Omental fat pad (tissue), 4 donors: ENCODE measurements at places on chromosomes 2 and 18. TPM values are rescaled to one million over a fixed set of nuclear protein-coding genes. Genes with fewer than 3 reads are reported as not detected.

DNA sequence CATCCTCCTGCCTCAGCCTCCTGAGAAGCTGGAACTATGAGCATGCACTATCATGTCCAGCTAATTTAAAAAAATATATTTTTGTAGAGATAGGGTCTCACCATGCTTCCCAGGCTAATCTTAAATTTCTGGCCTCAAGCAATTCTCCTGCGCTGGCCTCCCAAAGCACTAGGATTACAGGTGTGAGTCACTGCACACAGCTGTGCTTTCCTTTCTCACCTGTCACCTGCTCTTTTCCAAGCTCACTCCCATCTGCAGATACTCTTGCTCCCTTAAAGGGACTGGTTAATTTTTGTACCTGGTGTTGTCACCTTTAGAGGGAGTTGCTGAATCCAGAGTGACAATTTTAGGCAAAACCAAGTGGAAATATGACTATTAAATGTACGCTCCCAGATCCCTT is 178.2 kb downstream of the LOXHD1 start:
- no peak for DNase-seq

Gene ZNF804A
- total RNA-seq = not detected

DNA sequence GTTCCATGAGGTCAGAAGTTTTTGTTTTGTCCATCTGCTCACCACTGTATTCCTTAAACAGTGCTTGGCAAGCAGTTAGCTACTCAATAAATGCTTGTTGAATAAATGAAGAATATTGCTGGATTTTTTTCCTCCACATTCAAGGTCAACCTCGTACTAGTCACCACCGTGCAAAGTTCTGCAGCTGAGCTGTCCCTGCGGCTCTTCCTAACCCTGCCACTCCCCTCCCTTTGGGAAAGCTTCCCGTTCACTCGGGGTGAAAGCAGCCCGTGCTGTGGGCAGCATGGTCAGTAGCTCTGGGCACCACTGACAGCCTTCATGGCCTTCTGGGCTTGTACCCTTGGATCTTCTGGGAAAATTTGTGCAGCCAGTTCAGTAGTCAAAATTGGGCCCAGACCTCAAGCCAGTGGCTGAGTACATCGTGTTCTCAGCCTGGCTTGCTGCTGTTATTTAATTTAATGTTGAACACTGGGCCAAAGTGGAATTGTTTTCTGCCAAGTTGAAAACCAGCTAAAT is 469.3 kb upstream of the RAB12 start:
- DNase-seq = no peak

Gene SH3RF3
- 10.2 TPM for total RNA-seq

- DNase-seq = no peak
Measured at GRCh38 chr2:182911813-182912517, 45.5 kb upstream of the FRZB start.

Gene RRM2
- total RNA-seq = 1.1 TPM

GRCh38 chr2:226466589-226466988 is 333.0 kb downstream of the IRS1 start:
- DNase-seq = no peak

DNA sequence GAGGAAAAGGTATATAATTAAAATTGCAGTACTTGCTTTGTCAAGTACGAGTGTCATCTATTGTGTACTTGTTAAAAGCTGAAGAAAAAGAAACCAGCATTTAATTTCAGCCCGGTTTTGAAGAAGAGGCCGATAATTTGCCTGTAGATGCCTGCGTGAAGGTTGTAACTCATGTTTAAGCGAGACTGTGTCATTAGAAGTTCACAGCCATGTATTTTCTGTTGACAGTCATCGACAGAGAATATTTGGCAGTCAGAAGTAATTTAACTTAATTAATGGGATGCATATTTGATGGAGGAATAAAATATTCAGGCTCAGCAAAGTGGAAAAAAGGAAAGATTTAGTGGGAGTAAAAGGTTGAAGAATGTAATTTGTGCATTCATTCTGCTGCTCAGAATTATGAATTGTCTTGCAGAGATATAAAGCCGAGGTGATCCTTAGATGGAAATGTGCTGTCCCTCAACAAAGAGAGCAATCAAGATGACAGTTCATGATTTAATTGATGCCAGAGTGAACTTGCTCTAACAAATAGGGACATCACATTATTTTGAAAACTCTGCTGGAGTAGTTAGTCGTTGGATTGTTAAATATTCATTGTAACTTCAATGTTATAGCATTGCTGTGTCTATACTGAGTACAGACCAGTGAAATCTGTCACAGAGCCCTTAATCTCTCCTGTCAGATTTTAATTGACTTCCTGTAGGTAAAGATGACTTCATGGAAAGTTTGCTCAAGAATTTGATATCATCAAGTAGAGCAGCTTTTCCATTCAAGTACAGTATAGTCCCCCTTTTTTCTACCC is 53.9 kb downstream of the ZNF407 start:
- no peak for DNase-seq

DNA sequence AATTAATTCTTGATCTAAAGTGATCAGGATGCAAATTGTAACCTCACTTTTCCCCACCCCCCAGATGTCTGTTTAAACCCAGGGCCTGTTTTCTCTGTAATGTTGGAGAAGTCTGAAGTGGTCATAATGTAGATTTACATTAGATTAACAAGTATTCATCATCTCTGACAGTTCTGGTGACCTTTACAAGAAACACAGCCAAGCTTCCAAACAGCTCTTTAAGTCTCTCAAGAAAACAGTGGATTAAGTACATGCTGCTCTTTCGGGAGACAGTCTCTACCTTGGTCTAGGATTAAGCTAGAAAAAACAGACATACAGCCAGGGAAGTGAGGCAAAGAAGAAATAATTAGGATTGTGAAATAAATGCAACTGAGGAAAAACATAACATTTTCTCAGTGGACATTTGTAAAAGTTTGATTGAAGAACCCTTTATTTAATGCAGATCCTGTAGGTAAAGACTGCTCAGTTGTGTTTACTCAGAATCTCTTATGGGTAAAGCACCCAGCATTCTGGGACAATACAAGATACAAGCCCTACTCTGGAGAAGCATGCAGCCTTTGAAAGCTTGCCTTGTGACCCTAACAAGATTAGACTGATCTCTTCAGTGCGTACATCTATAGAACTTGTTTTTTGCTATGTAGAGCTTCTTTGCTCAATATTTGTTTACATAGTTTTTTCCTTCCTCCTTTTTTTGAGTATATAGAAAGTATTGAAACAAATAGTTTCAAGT is 203.9 kb downstream of the PHLPP1 start:
- DNase-seq = no peak

Gene UBE2E3
- total RNA-seq = 63.7 TPM

GRCh38 chr2:99420031-99420430 is 69.8 kb downstream of the REV1 start:
- no peak for DNase-seq
